HS-5 (cell line): ENCODE measurements at places on chromosomes 13 and 19.

- no peak for DNase-seq
Observed at GRCh38 chr13:45185286-45185685, 15.6 kb downstream of the KCTD4 start.

DNA sequence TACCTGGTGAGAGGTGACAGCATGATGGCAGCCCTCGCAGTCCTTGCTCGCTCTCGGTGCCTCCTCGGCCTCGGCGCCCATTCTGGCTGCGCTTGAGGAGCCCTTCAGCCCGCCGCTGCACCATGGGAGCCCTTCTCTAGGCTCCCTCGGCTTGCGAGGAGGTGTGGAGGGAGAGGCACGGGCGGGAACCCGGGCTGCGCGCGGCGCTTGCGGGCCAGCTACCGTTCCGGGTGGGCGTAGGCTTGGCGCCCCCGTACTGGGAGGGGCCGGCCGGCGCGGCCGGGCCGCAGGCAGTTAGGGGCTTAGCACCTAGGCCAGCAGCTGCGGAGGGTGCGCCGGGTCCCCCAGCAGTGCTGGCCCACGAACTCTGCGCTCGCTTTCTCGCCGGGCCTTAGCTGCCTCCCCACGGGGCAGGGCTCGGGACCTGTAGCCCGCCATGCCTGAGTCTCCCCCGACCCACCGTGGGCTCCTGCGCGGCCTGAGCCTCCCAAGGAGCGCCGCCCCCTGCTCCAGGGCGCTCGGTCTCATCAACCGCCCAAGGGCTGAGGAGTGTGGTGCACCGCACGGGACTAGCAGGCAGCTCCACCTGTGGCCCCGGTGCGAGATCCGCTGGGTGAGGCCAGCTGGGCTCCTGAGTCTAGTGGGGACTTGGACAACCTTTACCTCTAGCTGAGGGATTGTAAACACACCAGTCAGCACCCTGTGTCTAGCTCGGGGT lies 1624.3 kb downstream of the SLITRK1 start:
- DNase-seq, result no peak

- no peak for DNase-seq
Observed at GRCh38 chr19:16614941-16615340, 13.1 kb downstream of the MED26 start.

- DNase-seq, result no peak
Observed at GRCh38 chr19:23098988-23099387, 17.8 kb upstream of the ZNF730 start.

DNA sequence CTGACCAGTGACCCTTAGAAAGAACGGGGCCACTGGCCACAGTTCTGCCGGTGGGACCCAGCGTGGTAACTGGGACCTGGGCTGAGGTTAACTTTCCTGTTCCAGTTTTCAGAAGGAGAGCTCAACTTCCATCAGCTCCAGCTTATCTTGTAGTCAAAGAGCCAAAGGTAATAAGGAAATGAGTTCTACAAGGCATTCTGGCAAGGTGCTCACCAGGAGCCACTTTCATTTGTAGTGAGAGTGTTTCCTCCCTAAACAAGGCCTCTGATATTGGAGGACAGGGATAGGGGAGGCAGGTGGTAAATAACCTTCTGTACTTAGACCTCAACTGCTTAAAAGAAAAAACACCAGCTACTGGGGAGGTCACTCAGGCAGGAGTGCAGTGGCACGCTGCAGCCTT lies 38.1 kb downstream of the PBX4 start:
- DNase-seq, result no peak

GRCh38 chr13:35534343-35534742 lies 57.9 kb upstream of the MAB21L1 start:
- DNase-seq, result no peak

DNA sequence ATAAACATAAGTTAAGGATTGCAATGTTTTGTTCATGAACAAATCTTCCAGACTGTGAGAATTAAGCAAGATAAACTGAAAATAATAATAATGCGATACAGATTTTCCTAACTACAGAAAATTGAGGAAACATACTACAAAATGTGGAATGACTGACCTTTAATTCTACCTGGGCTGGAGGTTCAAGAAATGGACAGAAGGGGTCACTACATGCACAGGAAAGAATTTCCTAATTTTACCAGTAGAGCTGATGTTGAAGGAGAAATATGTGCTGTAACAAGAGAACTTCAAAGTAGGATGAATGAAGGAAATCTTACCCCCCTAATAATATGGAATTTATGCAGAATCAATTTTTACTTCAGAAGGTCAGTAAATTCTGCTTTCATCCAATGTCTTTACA lies 62.3 kb downstream of the ZNF627 start:
- DNase-seq, result no peak

DNA sequence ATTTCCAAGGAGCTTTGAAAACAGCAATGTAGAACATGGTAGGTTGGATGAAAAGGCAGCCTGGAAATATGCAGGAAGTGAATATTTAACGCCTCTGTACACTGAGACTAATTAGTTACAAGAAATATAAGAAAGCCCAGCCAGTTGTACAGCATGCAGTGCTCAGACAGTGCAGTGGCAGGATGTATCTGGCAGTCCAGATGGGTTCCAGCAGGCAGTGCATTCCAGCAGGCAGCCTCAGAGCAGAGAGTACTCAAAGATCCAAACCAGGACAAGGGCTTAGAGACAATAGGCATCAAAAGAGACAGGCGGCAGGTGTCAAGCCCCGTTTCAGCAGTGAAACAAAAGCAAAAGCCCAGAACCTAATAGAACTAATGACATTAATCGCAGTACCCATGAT lies 2776.3 kb downstream of the PCDH9 start:
- no peak for DNase-seq

- DNase-seq, result no peak
Observed at GRCh38 chr19:45952686-45953505, 20.8 kb downstream of the NOVA2 start.

- no peak for DNase-seq
Observed at GRCh38 chr13:108115738-108116137, 99.6 kb downstream of the LIG4 start.

- DNase-seq, result no peak
Observed at GRCh38 chr13:95239283-95239682, 62.0 kb downstream of the ABCC4 start.

DNA sequence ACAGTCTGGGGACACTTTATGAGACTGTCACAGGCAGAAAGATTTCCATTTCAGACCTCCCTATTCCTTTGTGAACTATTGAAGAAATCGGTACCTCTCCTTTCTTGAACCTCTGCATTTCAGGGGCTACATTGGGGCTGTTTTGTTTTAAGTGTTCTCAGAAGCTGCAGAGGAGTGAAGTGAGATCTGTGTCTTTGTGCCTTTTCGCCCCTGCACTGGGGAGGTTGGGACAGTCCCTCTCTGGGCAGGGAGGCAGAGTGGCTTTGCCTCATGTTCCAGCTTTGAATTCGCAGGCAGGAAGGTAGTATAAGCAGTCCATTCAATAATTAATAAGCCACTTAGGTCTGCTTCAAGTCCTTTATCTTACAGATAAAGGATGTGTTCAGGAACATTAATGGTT lies 9.5 kb upstream of the AMER2 start:
- no peak for DNase-seq

DNA sequence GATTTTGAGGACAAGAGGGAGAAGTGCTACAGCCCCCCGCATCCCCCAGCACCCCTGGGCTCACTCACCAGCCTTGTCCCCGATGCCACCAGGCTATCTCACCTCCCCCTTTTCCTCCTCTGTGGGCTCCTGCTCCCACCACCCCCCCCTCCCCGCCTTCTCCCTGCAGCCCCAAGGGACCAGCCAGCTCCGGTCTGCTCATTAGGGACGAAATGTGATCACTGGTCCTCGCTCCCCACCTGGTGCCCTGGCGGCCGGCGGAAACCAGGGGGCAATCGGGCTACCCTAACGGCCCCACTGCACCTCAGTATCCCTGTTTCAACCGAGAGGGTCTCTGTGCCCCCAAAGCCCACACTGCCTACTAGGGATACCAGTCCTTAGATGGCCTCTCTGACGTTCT lies 2.7 kb downstream of the GPR4 start:
- no peak for DNase-seq

- no peak for DNase-seq
Observed at GRCh38 chr19:5507065-5507909, 52.1 kb downstream of the ZNRF4 start.

DNA sequence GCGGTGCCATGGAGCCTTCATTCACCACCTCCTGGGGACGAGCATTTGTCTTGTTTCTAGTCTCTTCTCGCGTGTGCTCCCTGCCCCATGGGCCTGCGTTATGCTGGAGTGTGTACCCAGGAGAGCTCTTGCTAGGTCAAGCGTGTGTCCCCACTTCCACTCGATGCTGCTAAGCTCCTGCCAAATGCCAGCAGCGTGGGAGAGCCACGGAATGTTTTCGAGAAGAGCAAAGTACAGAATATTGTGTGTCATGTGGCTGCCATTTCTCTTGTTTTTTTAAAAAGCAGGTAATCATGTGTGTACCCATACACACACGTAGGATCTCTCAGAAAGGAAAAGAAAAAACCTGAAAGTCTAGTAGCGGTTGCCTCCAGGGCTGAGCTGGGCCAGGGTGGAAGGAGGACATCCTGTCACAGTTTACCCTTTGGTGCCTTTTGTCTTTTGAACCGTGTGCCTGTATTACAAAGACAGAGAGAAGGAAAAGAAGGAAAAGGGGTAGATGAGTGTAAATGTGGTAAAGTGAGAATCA lies 28.6 kb downstream of the PAK4 start:
- DNase-seq, result no peak

DNA sequence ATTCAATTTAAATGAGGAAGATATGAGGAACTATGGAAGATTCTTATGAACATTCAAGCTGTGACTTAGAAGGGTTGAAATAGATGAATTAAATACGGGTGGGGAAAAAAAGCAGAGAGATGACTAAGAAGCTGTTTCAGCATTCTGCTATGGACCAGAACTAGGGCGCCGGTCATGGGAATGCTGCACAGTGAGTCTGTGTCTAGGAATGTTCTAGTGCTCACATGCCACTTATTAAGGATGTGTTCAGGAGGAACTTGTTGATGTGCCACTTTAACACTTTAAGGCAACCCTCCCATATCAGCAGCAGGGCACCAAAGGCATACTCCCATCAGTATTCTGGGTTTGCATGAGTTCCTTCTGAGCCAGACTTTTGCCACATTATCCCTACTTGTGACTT lies 152.1 kb downstream of the POSTN start:
- DNase-seq, result peak; percentile 39

- no peak for DNase-seq
Observed at GRCh38 chr13:55160867-55161266, 1979.9 kb upstream of the PRR20A start.

GRCh38 chr19:10975374-10976130 lies 14.7 kb downstream of the SMARCA4 start:
- DNase-seq, result no peak

DNA sequence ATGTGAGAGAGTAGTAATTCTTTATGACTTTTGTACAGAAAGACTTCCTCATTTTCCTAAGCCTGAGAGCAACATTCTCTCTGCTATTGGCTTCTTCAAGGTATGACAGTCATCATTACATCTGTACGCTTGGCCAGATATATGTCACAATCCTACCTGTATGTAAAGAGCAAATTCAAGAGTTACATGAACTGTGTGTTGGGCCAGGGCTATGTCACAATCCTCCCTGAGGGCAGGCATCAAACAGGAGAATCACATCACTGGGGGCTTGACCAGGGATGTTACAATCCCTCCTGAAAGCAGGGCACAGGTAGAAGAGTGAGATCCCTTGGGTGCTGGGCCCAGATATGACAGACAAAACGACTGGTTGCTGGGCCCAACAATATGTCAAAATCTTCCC lies 9.8 kb upstream of the ZNF724 start:
- DNase-seq, result no peak

DNA sequence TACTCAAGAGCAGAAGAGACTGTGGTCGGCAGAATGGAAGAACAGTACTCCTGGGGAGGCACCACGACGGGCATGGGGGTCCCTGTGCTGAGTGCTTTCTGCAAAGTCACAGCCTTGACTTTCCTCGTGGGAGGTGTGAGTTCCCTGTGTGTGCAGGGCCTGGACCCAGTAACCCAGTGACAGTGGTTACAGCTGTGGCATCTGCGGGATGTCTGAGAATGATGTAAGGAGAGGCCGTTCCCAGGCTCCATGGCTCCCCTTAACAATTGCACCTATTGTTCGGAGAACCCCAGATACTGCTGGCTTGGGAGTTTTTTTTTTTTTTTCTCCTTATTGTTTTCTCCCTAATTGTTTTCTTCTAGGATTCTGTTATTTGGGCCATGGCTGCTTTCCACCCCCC lies 5.1 kb upstream of the NANOS2 start:
- no peak for DNase-seq

DNA sequence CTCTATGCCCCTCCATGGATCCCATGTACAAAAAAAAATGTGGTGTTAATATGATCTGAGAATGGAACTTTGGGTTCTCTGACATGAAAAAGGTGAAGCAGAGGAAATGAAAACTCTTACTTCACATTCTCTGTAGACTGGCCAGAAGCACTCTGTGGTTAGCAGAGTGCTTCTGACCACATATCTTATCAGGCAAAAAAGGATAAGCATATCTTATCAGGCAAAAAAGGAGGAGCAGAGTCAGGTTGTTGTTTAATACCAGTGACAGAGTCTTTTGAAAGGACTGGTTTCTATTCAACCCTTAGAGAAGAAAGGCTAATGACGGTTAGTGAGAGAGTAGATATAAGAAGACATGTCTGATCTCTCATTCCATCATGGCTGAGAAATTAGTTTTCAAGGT lies 1404.8 kb downstream of the SLITRK1 start:
- no peak for DNase-seq

- no peak for DNase-seq
Observed at GRCh38 chr19:3061182-3062161, 823 bp downstream of the TLE5 start.

DNA sequence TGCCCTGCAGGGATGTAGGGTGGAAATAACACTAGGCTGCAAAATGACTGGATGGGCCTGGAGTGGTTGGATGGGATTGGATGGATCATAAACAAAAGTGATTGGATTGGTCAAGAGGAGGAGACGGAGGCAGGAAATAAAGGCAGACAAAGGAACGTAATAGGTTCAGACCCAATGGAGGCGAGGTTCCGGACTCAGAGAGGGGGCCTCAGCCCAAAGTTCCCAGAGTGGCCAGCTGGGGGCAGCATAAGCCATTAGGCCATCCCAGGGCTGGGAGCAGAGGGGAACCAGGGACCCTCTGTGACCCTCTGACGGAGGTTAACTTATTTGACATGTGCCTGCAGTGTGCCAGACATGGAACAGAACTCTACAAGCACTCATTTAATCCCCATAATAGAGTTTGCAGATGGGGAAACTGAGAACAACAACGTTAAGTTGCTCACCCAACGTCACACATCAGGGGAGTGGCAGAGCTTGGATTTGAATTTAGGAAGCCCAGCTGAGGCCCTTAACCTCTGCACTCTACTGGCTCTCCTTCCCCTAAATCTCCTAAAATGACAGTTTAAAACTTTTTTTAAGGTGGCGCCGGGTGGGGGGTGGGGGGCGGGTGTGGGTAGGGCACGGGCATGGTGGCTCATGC lies 15.3 kb upstream of the MAP1S start:
- no peak for DNase-seq

DNA sequence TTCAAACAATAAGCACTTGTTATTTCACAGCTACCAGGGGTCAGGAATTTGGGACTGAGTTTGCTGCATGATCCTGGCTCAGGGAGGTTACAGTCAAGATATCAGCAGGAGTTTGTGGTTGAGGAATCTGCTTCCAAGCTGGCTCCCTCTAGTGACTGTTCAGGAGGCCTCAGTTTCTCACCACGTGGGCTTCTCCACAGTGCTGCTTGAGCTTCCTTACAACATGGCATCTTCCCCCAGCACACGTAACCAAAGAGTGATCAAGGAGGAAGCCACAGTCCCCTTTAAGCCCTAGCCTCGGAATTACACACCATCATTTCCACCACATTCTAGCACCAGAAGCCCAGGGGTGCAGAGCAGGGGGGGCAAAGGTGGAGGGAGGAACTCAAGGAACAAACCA lies 28.8 kb downstream of the CELF5 start:
- DNase-seq, result no peak
